ENCODE measurements at places on chromosomes 6 and 20.

GRCh38 chr6:104227508-104227907 is 632.2 kb downstream of the HACE1 start:
- DNase-seq: no peak

DNA sequence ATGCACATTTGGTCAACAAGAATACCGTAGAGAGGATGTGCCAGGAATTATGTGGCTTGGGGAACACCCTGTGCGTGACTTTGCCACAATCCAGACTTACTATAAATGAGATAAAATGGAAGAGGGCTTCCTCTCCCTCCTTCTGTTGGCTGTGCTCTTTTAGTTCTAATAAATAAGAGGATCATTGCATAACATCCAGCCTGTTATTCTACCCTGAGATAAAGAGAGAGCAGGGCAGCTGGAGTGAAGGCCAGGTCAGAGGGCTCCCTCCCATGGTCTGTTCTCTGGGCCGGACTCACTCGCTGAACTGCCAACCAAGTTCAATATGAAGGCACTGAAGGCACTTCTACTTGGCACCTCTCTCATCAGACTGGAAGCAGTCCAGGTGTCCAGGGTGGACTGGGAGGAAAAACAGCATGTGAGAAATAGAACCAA is 91.7 kb downstream of the MTFR2 start:
- no peak for DNase-seq

DNA sequence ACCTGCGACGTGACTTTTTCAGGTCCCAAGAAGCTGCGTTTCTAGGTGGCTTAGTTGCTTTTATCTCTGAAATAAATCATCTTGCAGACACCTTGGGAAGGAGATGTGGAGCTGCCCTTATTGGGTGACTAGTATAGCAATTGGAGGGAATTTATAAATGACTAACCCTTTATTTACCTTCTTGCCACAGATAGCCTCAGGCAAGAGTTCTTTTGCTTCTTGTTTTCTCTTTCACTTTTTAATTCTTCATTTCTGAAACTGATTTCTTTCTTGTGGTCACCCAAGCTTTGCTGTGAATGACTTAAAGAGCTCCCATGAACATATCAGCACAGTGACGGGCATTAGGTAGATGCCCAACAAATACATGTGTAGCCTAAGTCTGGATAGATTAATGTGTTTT is 3.0 kb downstream of the ADGRF4 start:
- DNase-seq: no peak

- no peak for DNase-seq
These were observed 83.5 kb downstream of the HAO1 start for GRCh38 chr20:7856756-7857155.

GRCh38 chr20:34343458-34344211 is 19.4 kb upstream of the ITCH start:
- DNase-seq: no peak

DNA sequence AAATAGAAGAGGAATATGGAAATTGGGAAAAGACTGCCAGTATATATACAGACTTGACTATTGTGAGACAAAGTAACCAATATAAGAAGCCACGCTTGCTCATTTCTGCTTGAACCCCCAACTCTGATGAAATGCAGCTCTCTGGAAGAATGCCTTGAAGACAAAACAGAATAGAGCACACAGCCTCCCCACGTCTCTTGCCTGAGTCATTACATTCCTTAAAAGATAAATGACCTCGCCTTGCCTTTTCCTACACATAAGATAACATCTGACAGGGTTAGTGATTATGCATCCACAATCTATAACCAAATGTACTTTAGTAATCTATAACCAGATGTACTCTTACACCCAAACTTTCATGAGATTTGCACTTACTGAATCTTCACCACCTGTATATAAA is 141.1 kb upstream of the EEF1E1 start:
- DNase-seq: no peak

DNA sequence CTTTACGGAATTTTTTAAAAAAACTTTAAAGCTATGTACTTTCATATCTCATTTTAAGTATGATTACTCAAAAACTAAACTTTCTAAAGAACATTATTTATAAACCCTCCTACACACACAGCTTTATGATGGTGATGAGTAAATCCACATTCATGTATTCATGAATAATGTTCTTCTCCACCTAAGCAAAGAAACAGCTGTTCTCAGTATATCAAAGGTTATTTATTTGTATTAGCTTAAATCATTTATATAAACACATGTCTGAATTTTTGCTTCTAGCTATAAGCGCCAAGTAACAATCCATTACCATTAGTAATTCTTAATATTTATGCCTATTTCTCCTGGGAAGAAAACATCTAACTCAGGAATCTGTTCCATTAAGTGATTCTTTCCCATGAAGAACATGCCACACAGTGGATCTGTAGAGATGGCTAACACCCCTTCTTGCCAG is 63.3 kb downstream of the SMLR1 start:
- no peak for DNase-seq

- DNase-seq: no peak
These were observed 151.0 kb upstream of the HEY2 start for GRCh38 chr6:125598422-125598821.

DNA sequence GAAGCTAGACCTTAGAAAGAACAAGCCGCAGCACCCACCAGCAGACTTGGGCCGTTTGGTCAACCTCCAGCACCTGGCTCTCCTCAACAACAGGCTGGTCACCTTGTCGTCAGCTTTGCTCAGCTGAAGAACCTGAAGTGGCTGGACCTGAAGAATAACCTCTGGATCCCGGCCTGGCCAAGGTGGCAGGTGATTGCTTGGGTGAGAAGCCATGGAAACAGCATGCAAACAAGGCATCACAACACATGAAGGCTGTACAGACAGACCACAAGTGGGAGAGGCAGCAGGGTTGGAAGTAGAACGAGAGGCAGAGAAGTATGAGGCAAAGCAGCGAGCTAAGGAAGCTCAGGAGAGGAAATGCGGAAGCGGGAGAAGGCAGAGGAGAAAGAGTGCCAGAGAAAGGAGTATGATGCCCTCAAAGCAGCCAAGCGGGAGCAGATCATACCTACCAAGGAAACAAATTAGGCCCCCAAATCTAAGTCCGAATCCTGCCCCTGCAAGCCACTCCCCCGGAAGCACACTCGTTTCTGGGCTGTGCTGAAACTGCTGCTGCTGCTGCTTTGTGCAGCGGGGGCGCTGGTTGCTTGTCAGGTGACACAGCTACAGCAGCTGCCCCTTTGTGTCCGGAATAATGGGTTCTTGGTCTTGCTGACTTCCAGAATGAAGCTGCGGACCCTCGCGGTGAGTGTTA is 121.6 kb upstream of the LGSN start:
- no peak for DNase-seq

- DNase-seq: no peak
These were observed 39.9 kb downstream of the RPRD1B start for GRCh38 chr20:38073307-38074071.

DNA sequence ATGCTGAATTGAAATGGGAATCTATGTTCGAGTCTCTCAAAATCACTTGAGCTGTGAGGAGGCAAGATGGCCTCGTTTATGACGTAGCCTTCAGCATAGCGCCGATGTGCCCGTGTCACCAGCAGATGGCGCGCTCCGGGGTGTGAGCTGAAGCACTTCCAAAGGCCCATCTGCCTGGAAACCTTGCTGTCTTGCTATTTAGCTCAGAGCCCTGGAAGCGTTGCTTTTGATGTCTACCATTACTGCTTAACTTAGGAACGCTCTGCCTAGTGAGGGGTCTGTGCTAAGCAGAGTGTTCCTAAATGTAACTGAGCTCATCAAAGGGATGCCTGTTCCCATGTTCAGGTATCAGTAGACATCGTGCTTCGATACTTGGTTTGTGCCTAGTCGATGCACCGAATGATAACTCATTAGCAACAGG is 67.7 kb downstream of the SYCP2L start:
- peak; percentile 62 for DNase-seq

GRCh38 chr20:54980103-54980960 is 504.9 kb downstream of the DOK5 start:
- DNase-seq: no peak

- DNase-seq: no peak
These were observed 394.0 kb downstream of the LAMA2 start for GRCh38 chr6:129276986-129277385.

DNA sequence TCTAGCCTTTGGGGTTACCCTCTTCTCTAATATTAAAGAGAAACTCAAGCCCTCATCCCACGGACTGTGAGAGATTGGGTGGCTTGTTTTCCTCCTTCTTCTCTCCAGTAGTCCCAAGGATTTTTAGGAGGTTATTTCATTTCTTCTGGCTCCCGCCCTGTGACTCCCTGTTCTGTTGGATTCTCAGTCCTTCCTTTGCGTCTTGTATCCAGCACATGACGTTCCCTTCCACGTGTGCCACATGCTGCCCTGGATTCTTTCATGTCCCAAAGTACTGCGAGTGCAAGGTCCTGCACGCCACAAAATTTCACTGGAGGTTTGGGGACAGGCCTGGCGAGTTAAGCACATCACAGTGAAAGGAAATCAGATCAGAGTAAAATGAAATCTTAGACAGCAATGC is 213.4 kb downstream of the PACRG start:
- DNase-seq: no peak

Measured in activated CD4-positive, CD25-positive, alpha-beta regulatory T cell (primary cell).